ENCODE measurements at places on chromosomes 5 and 9. TPM values are rescaled to one million over a fixed set of nuclear protein-coding genes. Genes with fewer than 3 reads are reported as not detected.
A peak's percentile ranks its signal among the peaks of the same experiment; 100 is the strongest.

DNA sequence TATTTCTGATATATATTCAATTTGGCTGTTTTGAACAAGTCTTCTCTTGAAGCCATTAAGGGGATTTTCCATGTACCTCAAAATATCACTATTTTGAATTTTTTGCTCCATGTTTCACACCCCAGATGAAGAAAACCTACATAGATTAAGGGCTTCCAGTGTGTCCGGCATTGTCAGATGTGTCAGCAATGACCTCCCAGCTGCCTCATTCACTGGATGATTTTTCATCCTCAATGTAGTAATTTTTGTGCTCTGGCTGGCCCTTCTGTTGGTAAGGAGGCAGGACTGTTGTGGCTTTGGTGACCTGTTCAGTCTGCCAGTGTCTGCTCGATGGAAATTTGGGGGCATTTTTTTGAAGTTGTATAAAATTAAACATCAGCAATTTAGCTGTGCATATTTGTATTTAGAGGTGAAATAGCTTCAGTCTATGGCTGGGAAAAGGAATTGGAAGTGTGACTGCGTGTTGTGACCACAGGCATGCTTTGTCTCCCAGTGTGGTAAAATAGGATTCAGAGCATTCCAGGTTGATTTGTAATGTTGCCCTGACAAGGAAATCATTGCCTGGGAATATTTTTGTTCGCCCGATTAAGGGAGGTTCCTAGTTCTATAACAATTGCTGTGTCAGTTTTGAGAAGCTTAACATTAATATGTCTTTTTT, 312.4 kb downstream of the ARHGEF28 start:
- no peaks in the 10 kb centered on the region for H3K27me3 ChIP-seq
- no peak overlapping the region for H3K27ac ChIP-seq
- peaks cover 5% of the 10 kb centered on the region for H3K4me1 ChIP-seq
- H3K4me3 ChIP-seq, result no peak overlapping the region
- H3K36me3 ChIP-seq, result no peaks in the 10 kb centered on the region
- DNase-seq, result no peak

DNA sequence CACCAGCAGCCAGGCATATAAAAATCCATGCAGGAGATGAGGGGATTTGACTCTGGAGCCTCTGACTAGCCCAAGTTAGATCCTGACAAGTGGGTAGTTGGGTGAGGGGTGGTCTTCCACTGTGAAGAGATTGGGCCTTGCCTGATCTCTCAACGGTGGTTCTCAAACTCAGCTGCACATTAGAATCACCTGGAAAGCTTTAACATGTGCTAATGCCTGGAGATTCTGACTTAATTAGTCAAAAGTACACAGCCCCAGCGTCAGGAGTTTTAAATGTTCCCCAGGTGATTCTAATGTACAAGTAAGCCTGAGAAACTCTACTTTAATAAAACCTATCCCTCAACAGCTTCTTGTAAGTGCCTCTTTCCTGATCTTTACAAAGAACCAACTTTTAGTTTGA, 57.5 kb downstream of the GCNT4 start:
- no peaks in the 10 kb centered on the region for H3K36me3 ChIP-seq
- H3K27ac ChIP-seq, result no peak overlapping the region
- DNase-seq, result no peak
- H3K27me3 ChIP-seq, result no peaks in the 10 kb centered on the region

GRCh38 chr5:171750311-171750788, 35.3 kb upstream of the SMIM23 start:
- no peak overlapping the region for H3K4me3 ChIP-seq
- DNase-seq, result peak; percentile 43
- no peaks in the 10 kb centered on the region for H3K27me3 ChIP-seq
- no peak overlapping the region for H3K27ac ChIP-seq
- no peaks in the 10 kb centered on the region for H3K4me1 ChIP-seq
- H3K36me3 ChIP-seq, result no peaks in the 10 kb centered on the region

DNA sequence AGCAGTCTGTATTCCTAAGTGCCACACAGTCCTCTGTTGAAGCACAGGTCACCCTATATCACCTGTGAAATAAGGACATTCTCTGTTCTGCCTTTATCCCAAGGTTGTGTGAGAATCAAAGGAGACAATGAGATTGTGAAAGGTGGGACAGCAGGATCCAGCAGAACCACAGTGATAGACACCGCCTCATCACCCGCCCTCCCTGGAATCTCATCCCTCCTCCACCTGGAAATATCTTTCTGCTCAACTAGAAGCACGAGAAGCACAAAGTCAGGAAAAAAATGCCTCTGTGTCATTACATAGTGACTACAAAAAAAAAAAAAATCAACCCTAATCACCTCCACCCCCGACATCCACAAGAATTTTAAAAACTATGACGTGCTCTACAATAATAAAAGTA, 32.3 kb downstream of the KLHL3 start:
- H3K4me1 ChIP-seq, result no peaks in the 10 kb centered on the region
- no peaks in the 10 kb centered on the region for H3K36me3 ChIP-seq
- H3K4me3 ChIP-seq, result no peak overlapping the region
- no peak for DNase-seq

DNA sequence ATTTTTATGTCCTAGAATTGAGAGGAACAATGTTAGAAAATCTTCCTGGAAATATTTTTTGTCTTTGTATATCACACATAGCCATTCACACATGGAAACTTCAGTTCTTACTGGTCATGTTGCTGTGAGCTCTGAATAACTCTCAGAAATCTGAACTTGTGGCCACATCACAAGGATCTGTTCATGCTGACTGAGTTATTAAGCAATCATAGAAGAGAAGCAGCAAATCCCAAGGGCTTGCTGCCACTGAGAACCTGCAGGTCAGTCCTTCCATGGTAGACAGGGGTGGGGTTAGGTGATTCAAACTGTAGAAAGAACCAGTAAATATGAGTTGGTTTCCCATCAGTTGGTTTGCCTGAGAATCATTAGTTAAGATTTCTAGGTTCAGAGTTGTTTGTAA, 27.6 kb downstream of the SGCD start:
- no peak for DNase-seq
- no peak overlapping the region for H3K27ac ChIP-seq
- no peaks in the 10 kb centered on the region for H3K27me3 ChIP-seq
- no peaks in the 10 kb centered on the region for H3K4me1 ChIP-seq
- no peaks in the 10 kb centered on the region for H3K36me3 ChIP-seq

The CD72 gene
- total RNA-seq, result 0.56 TPM

The BTNL8 gene
- 0.22 TPM for total RNA-seq

The OTULINL gene
- 4.9 TPM for total RNA-seq
